Tongue (tissue), 3 donors: ENCODE measurements at places on chromosomes 12 and 14. TPM values are rescaled to one million over a fixed set of nuclear protein-coding genes. Genes with fewer than 3 reads are reported as not detected.
A peak's percentile ranks its signal among the peaks of the same experiment; 100 is the strongest.

- DNase-seq: no peak
Observed at GRCh38 chr12:50403001-50403440, 2.3 kb downstream of the LARP4 start.

DNA sequence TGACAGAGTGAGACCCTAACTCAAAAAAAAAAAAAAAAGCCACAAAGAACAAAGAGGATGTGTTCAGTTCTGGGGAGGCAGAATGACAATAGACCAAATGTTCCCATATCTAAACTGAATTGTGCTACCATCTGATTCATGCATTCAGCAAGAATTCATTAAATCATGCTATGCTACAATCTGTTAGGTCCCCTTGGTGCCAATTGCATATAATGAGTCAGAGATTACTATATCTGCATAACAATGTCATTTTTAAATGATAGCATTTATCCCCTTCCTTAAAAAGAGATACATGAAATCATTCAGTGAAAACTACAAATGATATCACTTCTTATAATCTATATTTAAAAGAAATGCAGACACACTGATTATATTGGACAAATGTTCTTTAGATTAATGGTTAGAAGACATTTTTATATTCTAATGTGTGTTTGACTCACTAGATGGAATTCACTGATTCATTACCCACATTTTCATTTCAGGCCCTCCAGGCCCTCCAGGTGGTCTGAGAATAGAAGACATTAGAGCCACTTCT is 207.6 kb upstream of the PDZRN4 start:
- no peak for DNase-seq

- no peak for DNase-seq
Observed at GRCh38 chr12:120847392-120847791, 56.8 kb downstream of the SPPL3 start.

- DNase-seq: peak; percentile 69
Observed at GRCh38 chr14:63891148-63891975, 38.6 kb downstream of the SYNE2 start.

DNA sequence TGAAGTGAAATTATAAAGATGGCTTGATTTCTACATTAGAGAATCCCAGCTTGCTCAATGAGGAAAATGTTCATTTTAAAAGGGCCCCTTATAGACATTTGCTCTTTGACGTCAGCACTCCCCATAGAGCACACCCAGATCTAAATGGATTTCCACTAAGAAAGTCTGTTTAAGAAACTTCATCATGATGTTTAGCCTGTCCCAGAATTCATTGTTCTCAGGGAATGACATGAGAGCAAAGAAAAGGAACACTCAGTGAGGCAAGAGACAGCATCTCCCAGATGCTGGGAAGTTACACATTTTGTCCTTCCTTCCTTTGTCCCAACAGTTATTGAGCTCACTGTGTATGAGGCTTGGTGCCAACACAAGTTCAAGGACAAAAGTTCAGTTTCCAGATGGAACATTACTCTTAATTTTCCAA is 4.9 kb downstream of the PHLDA1 start:
- peak; percentile 46 for DNase-seq

GRCh38 chr12:29032446-29032845 is 116.6 kb upstream of the FAR2 start:
- no peak for DNase-seq

DNA sequence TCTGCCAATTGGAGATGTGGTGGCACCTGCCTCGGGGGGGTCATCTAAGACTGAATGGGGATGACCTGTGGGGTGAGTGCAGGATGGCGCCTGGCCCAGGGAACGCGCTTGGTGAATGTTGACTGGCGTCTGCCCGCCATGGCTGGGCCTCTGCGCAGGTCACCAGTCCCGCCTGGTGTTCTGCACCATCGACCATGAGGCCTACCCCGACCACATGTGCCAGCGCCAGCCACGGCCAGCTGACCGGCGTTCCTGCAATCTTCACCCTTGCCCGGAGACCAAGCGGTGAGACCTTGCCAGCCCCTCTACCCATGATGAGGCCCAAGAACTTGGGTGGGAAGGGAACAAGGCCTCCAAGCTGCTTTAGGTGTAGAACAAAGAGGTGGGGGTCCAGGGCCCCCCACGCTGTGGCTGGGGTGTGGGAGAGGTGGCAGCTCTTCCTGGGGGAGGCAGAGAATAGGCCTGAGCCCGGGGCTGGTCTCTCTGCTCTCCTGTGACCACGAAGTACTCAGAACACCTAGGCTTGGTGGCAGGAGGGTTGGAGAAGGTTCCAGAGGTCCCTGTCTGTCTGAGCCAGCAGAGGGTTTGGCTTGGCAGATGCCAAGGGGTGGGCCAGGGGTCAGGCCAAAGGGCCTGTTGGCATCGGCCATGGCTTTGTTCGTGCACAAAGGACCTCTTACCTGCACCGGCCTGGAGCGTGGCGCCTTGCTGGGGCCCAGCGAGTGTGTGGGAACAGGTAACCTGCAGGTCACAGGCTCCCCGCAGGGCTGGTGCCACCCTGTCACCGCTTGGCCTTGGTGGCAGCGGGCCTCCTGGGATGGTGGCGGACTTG is 15.4 kb downstream of the PAPLN start:
- no peak for DNase-seq

- no peak for DNase-seq
Observed at GRCh38 chr12:86590296-86590695, 334.1 kb upstream of the MGAT4C start.

- DNase-seq: no peak
Observed at GRCh38 chr12:116661341-116661740, 76.5 kb downstream of the SPRING1 start.

DNA sequence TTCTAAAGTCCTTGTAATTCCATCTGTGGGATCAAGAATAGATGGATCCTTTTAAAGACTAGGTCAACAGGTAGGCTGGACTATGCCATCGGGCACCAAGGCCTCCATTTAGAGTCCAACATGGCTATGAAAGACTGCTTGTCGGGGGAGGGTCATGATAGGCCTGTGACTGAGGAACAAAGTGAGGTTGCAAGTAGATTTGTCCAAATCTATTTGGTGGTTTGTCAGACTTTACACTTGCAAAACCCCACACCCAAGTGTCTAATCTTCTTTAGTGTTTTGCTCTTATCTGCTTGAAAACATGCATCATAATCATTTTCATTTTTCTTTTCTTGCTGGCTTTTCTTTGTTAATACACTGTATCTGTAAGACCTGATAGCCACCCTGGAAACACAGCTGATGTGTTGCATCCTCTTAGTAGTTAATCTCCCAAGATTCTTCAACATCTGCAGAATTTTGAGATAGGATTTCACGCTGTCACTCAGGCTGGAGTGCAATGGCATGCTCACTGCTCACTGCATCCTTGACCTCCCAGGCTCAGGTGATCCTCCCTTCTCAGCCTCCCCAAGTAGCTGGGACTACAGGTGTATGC is 50.3 kb downstream of the TDP1 start:
- DNase-seq: no peak

DNA sequence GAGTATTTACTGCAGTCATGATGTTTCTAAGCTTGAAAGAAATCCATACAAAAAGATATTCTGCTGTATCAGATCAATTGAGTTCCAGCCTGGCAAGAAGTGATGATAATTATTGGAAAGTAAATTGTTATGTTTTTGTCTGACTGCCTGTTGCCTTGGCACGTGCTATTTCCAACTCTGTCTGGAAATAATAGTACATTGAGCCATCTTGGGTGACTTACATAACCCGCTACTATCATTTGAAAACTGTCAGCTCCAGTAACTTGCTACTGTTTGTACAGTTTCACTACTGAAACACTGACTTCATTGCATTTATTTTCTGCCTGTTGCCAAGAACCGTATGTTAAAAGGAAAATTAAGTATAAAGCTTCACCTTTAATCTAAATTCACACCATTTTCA is 318.6 kb downstream of the ITPR2 start:
- no peak for DNase-seq

CCDC197 gene
- not detected for total RNA-seq

P2RX2 gene
- total RNA-seq: not detected
